Activated naive CD4-positive, alpha-beta T cell treated with anti-CD3 and anti-CD28 coated beads for 36 hours (primary cell): ENCODE measurements at places on chromosomes 2 and 18. TPM values are rescaled to one million over a fixed set of nuclear protein-coding genes. Genes with fewer than 3 reads are reported as not detected.

DNA sequence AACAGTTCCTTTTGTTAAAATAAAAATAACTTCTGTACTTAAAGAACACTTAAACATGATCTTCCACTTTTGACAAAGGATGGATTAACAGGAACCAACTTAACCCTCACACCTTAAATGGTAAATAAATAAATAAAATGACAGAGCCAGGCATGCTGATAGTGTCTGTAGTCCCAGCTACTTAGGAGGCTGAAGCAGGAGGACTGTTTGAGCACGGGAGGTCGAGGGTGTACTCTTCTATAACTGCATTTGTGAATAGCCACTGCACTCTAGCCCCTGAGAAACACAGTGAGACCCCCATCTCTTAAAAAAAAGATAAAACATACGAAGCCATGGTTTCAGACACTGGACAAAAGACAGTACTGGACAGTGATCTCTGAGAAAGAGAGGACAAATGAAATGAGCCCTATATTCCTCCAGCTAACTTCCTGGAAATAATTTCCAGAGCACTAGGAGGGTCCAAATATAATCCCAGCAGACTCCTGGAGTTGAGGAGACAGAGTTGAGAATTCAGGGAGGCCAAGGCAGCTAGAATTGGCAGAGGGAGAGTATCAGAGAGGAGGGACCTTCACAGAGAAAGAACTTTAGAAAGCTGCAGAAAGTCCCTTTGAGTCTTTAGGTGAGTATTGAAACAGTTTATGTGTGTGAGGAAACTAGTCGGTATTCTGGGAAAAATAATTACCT is 17.4 kb downstream of the PPP4R1 start:
- DNase-seq, result no peak
- H3K27me3 ChIP-seq, result no peaks in the 10 kb centered on the region
- peaks cover 22% of the 10 kb centered on the region for H3K4me1 ChIP-seq
- no peak overlapping the region for H3K4me3 ChIP-seq
- peaks cover 33% of the 10 kb centered on the region for H3K36me3 ChIP-seq

GRCh38 chr2:217775920-217776503 is 226.8 kb downstream of the TNS1 start:
- no peak overlapping the region for H3K4me3 ChIP-seq
- H3K27ac ChIP-seq, result no peak overlapping the region
- no peaks in the 10 kb centered on the region for H3K27me3 ChIP-seq
- no peak for DNase-seq
- peaks cover 3% of the 10 kb centered on the region for H3K36me3 ChIP-seq

C1QL2 gene
- total RNA-seq, result not detected

- peaks cover 3% of the 10 kb centered on the region for H3K36me3 ChIP-seq
- no peak overlapping the region for H3K27ac ChIP-seq
- no peaks in the 10 kb centered on the region for H3K4me1 ChIP-seq
- no peak overlapping the region for H3K4me3 ChIP-seq
Measured at GRCh38 chr2:68612765-68613519, 30.4 kb upstream of the PROKR1 start.

MAPRE3 gene
- total RNA-seq, result 3.8 TPM

GRCh38 chr2:232229911-232230310 is 148.6 kb upstream of the ALPP start:
- no peak for DNase-seq
- peaks cover 2% of the 10 kb centered on the region for H3K36me3 ChIP-seq
- peaks cover 24% of the 10 kb centered on the region for H3K4me1 ChIP-seq

- H3K27ac ChIP-seq, result no peak overlapping the region
- H3K4me1 ChIP-seq, result no peaks in the 10 kb centered on the region
- H3K4me3 ChIP-seq, result no peak overlapping the region
- DNase-seq, result no peak
Measured at GRCh38 chr18:51568151-51568550, 370.7 kb upstream of the MEX3C start.

- H3K4me1 ChIP-seq, result no peaks in the 10 kb centered on the region
- no peak overlapping the region for H3K27ac ChIP-seq
- no peaks in the 10 kb centered on the region for H3K36me3 ChIP-seq
- DNase-seq, result no peak
Measured at GRCh38 chr2:231028889-231029288, 8.4 kb upstream of the C2orf72 start.

TDRD15 gene
- not detected for total RNA-seq

HOXD12 gene
- not detected for total RNA-seq

PSTPIP2 gene
- total RNA-seq, result 14.3 TPM

GRCh38 chr2:150468350-150468960 is 19.0 kb downstream of the RND3 start:
- H3K4me3 ChIP-seq, result no peak overlapping the region
- H3K27ac ChIP-seq, result no peak overlapping the region
- no peak for DNase-seq
- H3K27me3 ChIP-seq, result peaks cover 1% of the 10 kb centered on the region

GRCh38 chr2:86342488-86342887 is 5.1 kb upstream of the REEP1 start:
- peaks cover 6% of the 10 kb centered on the region for H3K36me3 ChIP-seq
- H3K27me3 ChIP-seq, result peaks cover 31% of the 10 kb centered on the region
- H3K27ac ChIP-seq, result no peak overlapping the region
- peaks cover 4% of the 10 kb centered on the region for H3K4me1 ChIP-seq
- no peak overlapping the region for H3K4me3 ChIP-seq

- no peaks in the 10 kb centered on the region for H3K27me3 ChIP-seq
- H3K36me3 ChIP-seq, result no peaks in the 10 kb centered on the region
- peaks cover 9% of the 10 kb centered on the region for H3K4me1 ChIP-seq
- H3K4me3 ChIP-seq, result no peak overlapping the region
Measured at GRCh38 chr2:237664151-237664550, 36.8 kb downstream of the LRRFIP1 start.
